ENCODE measurements at places on chromosomes 4 and X. TPM values are rescaled to one million over a fixed set of nuclear protein-coding genes. Genes with fewer than 3 reads are reported as not detected.

H2BW2 gene
- not detected for total RNA-seq

KCNE5 gene
- 0.66 TPM for total RNA-seq

CCDC110 gene
- 2.5 TPM for total RNA-seq

GYG2 gene
- total RNA-seq = 9.3 TPM

PNMA6A gene
- 8.1 TPM for total RNA-seq

FOXP3 gene
- total RNA-seq = not detected

HHIP gene
- total RNA-seq = 0.29 TPM

ZMAT1 gene
- total RNA-seq = 0.17 TPM

ENPEP gene
- total RNA-seq = 0.33 TPM

CACNA1F gene
- under 0.01 TPM for total RNA-seq

SORBS2 gene
- not detected for total RNA-seq

ATOH1 gene
- not detected for total RNA-seq

MAGEC3 gene
- total RNA-seq = not detected

DACH2 gene
- total RNA-seq = not detected

GPR82 gene
- not detected for total RNA-seq

CDX4 gene
- not detected for total RNA-seq

SH3D19 gene
- total RNA-seq = 69.7 TPM

DDX3X gene
- 154 TPM for total RNA-seq

MTNR1A gene
- total RNA-seq = not detected

PDLIM3 gene
- 20.8 TPM for total RNA-seq

SLC7A11 gene
- total RNA-seq = 53.4 TPM

MAGEE2 gene
- total RNA-seq = not detected

HS6ST2 gene
- under 0.01 TPM for total RNA-seq

GAGE2A gene
- not detected for total RNA-seq

Data from smooth muscle cell of trachea (primary cell).